Omental fat pad (tissue), 4 donors: ENCODE measurements at places on chromosomes 4 and X.

DNA sequence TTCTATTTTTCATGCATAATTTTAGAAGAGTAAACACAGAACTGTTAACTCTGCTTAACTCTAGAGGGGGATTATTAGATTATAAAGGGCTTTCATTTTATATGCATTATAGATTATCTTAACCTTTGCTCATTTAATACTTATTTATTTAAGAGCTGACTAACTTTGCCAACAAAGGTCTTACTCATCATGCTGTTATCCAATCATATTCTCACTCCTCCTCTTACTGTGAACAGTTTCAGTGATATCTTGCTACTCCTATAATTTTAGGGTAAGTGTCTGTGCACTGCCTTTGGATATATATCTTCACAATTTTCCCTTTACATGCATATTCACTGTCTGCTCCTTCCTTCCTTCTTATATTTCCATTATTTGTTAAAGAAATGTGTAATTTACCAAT lies 1814.9 kb downstream of the STIM2 start:
- no peak for DNase-seq

DNA sequence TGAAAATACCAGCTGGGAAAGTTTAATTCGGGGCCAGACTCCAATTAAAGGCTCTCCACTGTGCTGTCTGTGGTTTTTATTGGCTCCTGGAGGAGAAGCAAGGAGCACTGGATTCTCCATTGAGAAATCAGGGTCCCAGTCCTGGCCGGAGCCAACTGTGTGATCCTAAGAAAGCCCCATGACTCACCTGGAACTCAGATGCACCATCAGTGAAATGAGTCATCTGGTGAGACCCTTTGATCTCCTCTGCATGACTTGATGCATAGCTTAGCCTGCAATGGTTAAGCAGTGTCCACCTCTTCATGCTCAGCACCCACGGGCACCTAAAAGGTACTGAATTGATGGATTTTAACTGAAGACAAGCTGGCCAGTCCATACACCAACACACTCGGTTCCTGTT lies 119.2 kb upstream of the VCX3B start:
- no peak for DNase-seq

DNA sequence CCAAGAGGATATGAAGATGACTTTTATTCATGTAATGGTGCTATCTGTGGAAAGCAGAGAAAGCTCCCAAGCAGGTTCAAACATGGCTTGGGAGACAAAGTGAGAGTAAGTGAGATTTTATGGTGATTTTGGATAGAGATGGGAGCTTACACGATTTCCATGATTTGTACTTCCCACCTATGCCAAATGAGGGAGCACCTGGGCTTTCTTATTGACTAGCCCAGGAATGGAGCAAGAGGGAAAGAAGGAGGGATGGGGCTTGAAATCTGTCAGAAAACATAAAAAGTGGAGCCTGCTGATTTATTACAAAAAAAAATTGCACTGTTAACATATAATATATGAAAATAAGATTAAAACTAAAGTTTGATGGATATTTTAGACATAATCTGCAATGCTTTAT lies 703.5 kb upstream of the PABPC4L start:
- no peak for DNase-seq

- DNase-seq: no peak
Measured at GRCh38 chr4:139922406-139923024, 231.5 kb downstream of the MAML3 start.

- no peak for DNase-seq
Measured at GRCh38 chrX:47483306-47484268, 565 bp upstream of the ZNF41 start.

GRCh38 chr4:94274912-94275311 lies 67.2 kb downstream of the SMARCAD1 start:
- DNase-seq: no peak

DNA sequence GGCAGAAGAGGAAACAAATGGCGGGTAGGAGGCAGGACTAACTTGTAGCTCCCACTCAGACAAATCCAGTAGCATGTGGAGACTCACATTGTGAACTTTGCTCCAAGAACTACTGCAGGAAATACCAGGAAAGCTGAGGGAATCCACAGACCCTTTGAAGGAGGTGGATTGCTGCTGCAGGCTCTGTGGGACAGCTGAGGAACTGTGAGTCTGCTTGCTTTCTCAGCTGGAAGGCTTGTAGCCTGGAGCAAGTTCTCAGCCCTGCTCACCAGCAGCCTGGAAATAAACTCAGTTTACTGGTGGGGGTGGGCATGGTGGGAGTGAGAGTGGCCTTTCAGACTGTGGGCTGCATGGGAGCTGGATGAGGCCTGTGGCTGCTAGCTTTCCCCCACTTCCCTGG lies 16.0 kb downstream of the RTL3 start:
- DNase-seq: no peak
